AG20443 (cell line): ENCODE measurements at places on chromosomes 13 and 19.

DNA sequence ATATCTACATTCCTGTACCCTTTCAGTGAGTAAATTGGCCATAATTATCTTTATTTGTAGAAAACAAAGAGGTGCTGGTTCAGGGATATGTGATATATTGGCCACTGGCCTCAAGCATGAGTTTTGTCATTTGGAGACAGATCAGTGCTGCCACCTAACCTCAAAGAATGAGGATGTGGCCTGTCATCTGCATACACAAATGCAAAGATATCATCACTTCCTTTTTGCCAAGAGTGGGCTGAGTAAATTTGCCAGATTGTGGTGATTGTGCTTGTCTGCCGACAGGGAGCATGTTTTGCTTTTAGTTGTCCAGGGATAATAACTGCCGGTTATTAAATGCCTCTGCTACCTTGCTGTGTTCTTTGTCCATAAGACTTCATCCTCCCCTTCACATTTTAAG, 44.2 kb downstream of the WASF3 start:
- peak; percentile 61 for DNase-seq

GRCh38 chr13:108225440-108225839, 7.2 kb downstream of the ABHD13 start:
- no peak for DNase-seq

DNA sequence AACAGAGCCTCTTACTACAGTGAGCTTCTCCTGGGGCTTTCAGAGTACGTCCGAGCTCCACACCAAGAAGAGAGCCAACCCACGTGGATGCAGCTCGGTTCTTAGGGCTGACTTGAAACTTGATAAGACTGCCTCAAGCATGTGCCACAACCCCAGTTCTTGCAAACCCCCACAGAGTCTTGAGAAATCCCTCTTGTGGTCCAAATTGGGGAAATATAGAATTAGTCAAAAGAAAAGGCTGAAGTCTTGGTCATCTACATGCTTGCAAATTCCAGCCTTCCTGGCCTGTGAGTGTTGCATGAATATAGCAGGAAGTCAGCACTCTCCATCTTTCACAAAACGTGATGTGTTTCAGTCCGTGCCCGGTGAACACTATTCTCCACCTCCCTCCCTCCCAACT, 95.2 kb downstream of the GGACT start:
- DNase-seq: no peak

GRCh38 chr13:45416516-45417128, 1.6 kb downstream of the SLC25A30 start:
- no peak for DNase-seq
